ENCODE measurements at places on chromosomes 2 and 18. TPM values are rescaled to one million over a fixed set of nuclear protein-coding genes. Genes with fewer than 3 reads are reported as not detected.

RTP5 gene
- total RNA-seq, result not detected

DNA sequence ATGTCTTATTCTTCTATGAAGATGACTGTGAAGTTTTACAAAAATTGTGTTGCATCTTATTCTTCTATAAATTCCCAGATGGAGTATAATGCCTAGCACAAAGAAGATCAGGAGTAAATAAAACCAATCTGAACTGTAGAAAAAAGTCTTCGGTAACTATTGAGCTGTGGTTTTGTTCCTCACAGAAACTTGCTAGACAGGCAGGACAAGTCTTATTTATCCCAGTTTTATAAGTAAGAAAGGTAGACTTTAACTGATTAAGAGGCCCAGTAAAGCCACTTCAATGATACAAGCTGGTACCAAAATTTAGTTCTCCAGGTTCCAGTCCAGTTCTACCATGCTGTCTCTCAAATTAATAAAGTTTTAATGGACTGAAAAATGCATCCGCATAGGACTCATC is 526.7 kb upstream of the SETBP1 start:
- H3K4me3 ChIP-seq, result no peak overlapping the region
- no peaks in the 10 kb centered on the region for H3K4me1 ChIP-seq
- H3K27ac ChIP-seq, result no peak overlapping the region
- no peaks in the 10 kb centered on the region for H3K27me3 ChIP-seq
- no peak for DNase-seq

DNA sequence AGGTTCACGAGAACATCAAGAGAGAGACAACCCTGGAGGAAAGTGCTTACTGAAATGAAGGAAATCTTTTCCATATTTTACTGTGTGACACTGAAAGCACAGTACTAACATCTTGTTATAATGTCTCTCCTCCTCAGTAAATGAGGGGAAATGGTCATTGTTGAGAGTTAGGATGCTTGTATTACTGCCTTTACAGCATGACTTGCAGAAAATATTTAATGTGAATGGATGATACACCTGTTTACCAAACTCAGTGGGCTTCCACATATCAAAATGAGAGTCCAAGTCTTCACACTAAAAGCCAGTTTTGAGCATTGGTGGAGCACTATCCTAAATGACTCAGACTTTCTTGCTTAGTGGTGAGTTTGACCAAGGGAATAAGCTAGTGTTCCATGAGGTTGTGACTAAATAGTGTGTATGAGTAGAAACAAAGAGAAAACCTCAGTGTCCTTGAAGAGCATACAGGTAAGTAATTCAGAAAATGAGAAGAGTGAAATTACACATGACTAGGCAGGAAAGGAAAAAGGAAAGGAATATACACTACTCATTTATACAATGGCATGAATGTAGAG is 930.7 kb upstream of the CELF4 start:
- no peaks in the 10 kb centered on the region for H3K27me3 ChIP-seq
- H3K27ac ChIP-seq, result no peak overlapping the region
- H3K36me3 ChIP-seq, result no peaks in the 10 kb centered on the region
- no peak overlapping the region for H3K4me3 ChIP-seq

DNA sequence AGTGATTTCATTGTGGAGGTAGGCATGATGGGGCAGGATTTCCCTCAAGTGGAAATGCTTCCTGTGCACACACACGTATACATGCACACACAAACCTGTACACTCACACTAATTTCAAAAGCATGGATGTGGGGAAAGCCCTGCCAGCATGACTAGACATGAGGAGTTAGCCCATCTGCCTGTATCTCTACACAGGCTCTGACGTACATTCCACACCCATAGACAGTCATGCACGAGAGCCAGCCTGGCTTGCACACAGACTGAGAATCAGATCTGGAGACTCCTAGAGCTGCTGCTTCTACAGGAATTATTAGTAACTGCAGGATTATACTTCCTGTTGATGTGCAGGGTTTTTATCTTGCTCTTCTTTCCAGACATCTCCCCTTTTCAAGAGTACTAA is 27.3 kb upstream of the NFU1 start:
- no peak overlapping the region for H3K4me3 ChIP-seq
- peak; percentile 44 for DNase-seq
- H3K36me3 ChIP-seq, result no peaks in the 10 kb centered on the region
- no peaks in the 10 kb centered on the region for H3K27me3 ChIP-seq
- no peaks in the 10 kb centered on the region for H3K4me1 ChIP-seq

Measured in uterus (tissue), 4 donors.